ENCODE measurements at places on chromosomes 12 and 14.

DNA sequence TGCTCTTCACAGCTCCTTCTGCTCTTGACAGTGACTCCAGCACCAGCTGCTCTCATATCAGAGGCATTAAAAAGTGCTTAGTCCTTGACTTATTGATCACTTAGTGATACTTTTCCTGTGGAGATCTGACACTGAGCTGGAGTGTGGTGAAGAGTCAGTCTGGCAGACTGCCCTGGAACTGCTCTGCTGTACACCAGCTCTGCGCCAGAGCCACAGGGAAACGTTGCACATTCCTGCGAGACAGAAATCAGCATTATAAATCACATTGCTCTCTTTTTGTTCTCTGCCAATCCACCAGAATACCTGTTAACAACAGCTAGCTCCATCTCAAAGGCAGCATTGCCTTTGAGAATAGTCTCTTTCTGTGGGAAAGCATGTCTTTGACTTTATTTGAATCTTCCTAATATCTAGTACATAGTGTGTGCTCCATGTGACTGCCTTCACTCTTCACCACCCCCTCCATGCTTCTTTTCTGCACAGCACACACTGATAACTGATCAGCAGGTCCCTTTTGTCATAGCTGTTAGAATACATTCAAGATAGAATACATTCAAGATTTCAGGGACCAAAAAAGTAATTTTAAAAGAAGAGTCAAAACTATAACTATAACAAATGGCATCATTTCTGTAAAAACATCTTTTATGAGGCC lies 48.2 kb upstream of the VSX2 start:
- DNase-seq: no peak

DNA sequence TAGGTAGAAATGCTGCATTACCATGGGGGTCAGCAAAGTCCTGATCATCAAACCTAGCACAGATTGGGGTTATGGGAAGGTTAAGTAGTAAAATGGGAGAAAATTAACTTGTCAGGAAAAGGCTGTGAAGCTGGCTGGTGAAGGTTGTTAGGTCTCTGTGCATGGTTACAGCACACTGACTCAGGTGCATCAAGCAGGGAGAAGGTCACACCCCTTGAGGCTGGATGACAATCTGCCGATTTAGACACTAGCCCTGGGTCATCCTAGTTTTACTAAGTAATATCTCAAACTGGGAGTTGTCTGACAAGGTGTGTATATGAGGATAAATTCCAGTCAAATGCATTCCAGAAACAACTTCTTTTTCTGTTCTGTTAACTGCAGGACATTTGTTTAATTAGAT lies 271.1 kb upstream of the LRIG3 start:
- DNase-seq: no peak

GRCh38 chr12:24678436-24678835 lies 270.5 kb downstream of the BCAT1 start:
- no peak for DNase-seq

DNA sequence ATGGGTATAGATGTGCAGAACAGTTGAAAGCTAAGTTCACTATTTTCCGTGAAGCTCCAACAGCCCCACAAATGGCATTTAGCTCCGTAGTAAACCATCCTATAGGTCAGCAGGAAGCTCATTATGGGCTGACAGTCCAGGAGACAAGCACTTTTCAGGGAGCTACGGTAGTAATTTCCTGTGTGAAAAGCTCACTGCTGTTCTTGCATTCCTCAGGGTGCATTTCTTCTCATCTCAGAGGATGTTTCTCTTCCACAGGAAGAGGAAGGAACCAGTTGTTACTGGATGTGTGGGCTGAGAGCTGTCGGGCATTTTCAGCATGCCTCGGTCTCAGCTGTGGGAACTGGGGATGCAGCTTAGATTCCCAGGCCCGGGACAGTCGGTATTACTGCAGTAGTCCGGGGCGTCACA lies 72.8 kb downstream of the GALNT4 start:
- no peak for DNase-seq

GRCh38 chr14:71855399-71856036 lies 76.7 kb upstream of the RGS6 start:
- peak; percentile 54 for DNase-seq

DNA sequence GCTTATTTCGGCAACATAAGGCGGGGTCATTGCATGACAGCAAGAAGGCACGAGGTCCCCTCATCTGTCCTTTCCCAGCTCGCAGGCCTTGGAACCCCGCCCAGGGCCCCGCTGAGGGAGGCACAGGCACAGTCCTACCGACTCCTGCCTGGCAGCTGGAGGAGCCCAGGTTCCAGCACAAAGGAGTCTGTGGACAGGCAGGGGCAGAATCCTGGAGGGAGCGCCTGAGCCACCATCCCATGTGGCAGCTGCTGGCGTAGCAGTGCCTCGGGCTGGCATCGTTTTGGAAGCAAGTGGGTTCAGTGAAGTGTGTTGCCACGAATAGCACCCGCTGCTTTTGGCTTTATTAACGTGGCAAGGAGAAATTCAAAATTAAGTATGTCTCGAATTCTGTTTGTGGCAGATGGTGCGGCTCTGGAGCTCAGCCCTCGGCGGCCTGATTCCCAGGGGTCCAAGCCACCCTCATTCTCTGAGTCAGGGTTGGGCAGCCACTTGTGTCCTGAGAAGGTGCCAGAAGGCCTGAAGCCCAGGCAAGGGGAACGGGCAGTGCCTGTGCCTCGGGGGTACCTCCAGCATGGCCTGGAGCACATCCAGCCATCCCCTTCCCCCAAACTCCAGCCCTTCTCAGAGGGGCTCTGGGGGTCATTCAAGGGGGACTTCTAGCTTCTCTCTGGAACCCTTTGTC lies 35.9 kb downstream of the SLC8B1 start:
- no peak for DNase-seq

DNA sequence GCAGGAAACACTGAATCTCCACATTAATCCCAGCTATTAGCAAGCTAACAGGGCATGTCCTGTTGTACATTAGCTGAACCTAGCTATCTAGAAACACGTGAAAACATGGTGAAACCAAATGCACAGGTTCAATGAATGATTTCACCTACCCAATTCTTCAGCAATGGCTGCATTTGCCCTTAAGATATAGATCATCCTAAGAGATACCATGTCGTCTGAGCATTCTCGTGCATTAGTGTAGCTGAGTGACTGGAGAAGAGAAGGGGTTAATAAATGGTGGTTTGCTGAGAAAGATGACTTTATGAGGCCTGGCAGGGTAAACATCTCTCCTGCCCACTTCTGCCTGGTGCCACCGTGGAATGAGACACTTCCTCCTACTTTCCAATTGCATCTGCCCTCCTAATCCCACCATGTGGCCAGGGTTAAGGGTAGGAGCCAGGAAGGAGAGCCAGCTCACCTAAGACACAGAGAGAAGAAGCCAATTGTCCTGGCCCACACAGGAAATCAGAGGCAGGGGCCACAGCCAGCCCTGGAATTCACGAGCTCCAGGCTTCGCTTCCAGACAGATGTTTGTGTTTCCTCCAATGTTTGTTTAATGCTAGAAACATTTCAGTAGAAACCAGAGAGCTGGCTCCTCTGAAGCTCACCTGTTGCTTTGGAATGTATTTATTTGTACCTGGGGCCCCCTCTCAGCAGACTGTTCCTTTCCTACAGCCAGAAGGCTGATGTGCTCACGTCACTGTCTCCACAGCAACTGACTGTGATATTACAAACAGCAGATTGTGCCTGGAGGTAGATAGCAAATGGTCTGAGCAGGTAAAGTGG lies 126.0 kb upstream of the PARP11 start:
- DNase-seq: no peak

DNA sequence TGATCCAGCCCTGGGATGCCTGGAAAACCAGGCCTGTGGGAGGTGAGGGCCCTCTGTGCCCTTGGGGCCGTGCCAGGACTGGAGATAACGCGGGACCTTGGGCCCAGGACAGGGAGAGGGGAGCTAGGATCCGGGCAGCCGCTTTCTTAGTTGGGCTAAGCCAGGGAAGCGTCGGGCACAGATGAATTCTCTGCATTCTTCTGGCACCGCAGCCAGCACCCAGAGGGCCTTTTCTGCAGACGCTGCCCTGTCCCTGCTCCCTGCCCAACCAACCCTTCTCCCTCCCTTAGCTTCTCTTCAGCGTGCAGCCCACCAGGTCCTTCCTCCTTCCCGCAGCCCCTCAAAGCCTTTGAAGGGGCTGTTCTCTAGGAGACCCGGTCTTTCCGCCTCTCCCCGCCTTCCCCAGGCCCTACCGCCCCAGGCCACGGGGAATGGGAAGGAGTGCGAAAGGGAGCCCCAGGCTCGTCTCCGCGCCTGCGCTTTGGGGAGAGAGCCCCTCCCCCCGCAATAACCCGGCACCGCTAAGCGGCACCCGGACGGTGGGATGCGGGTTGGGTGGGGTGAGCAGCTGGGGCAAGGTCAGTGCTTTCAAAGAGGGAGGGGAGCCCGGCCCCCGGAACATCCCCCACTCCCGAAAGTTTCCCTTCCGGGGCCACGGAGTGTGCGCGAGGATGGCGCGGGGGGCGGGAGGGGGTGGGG lies 663 bp downstream of the NCKAP5L start:
- DNase-seq: no peak

GRCh38 chr12:69406217-69406616 lies 46.7 kb downstream of the YEATS4 start:
- no peak for DNase-seq

DNA sequence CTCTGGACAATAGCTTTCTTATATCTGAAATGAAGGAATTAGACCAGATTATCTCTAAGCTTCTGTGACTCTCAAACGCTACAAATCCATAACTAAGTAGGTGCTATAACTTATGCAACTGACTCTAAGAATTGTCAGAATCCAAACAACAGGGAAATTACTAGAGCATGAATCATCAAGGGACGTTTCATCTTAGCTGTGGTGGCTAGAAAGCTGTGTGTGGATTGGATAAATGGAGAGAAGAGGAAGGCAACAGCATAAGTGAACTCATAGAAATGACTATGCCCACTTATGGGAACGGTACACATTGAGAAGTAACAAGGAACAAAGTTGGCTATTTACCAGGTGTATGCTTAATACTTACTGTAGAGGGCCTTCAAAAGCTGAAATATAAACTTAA lies 96.0 kb upstream of the NEDD1 start:
- DNase-seq: peak; percentile 3

DNA sequence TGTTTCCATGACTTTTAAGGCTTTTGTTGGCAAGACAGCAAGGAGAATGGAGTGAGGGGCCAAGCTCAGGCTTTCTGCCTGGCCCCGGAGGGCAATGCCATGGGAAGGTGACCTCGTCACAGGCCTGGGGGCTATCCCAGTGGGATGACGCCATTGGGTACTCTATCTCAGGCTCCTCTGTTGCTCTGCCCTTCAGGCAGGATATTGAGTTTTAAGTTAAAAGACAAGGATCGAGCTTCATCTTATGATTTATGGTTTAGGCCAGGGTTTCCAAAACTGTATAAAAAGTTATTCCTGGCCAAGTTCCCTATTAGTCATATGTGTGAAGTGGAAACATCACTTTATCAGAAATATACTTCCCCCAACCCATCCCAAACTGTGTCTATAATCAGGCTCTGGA lies 127.7 kb downstream of the ZFP36L1 start:
- DNase-seq: peak; percentile 77

GRCh38 chr12:122298071-122298748 lies 31.9 kb upstream of the VPS33A start:
- no peak for DNase-seq

Data from stromal cell of bone marrow (primary cell).